ENCODE measurements at places on chromosomes 12 and 14.

- no peak for DNase-seq
Observed at GRCh38 chr12:120830052-120830940, 73.9 kb downstream of the SPPL3 start.

- no peak for DNase-seq
Observed at GRCh38 chr12:65668981-65669695, 155.1 kb upstream of the HMGA2 start.

GRCh38 chr12:51270067-51270950, at the start of gene SMAGP:
Gene SMAGP, minus strand, starts transcription at chr12:51270415. Its CDS starts 1,137 bp downstream, at chr12:51269278.
- DNase-seq: peak; percentile 39

DNA sequence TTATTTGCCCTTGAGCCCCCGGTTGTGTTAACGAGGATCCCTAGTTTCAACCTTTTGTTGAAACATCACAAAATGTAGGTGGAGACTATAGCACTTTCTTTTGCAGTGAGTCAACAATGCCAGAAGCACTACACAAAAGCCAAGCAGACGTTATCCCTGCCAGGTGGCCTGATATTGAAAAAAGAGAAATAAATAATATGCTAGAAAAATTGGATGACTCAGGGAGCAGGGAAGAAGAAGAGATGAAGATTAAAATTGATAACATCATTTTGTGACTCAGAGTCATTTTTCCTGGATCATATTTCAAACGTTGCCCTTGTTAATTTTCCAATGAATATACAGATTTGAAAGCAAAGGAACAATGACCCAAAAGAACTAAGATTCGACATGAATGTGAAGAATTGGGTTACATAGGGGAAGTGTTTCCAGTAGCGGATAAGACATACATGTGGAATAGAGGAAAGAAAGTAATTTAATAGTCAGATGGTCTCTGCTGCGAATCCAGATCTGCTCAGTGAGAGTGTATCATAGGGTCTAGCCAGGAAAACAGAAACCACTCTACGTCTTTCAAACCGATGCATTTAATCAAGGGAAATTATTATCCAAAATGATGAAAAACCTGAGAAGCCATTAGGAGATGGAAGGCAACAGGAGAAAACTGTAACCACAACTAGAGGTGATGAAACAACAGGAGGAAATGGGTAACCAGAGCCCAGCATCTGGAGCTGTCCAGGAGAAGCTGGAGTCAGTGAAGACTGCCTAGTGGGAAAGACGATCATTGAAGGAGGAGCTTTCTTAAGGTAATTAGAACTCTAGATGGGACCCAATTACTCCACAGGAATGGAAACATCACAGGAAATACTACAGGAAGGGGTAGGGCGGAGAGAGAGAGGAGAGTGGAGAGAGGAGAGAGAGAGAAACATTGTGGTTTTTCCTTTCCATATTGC, 57.9 kb downstream of the RERG start:
- DNase-seq: no peak

DNA sequence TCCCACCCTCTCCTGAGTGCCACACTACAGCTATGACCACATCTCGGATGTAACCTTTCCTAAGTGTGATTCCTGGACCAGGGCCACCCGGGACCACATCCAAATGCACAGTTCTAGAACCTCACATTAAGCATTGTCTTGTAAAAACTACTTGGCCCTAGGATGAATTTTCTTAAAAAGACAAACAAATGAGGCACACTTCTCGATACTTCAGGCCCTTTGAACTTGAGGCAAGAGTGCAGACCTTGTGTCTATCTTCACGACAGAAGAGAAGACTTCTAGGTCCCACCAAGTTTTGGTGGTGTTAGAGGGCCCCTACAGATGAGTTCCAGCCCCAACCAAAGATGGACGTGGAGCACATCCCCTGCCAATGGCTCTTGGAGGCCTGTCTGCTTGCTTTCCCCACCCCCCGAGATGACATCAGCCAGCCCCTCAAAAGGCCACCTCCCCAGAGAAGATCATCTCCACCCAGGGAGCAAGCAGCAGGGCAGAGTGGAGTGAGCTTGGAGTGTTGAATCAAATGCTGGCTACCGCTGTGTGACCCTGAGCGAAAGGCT, 9.3 kb downstream of the ISCU start:
- DNase-seq: no peak

- no peak for DNase-seq
Observed at GRCh38 chr12:132286912-132287311, 42.5 kb downstream of the GALNT9 start.
